ENCODE measurements at places on chromosomes 6 and 20. TPM values are rescaled to one million over a fixed set of nuclear protein-coding genes. Genes with fewer than 3 reads are reported as not detected.

Gene ARFGEF3
- total RNA-seq: 8.8 TPM

Gene ANGPT4
- not detected for total RNA-seq

Gene AHCY
- total RNA-seq: 267 TPM

Gene PI16
- 0.07 TPM for total RNA-seq

Gene CST5
- total RNA-seq: not detected

Gene THBD
- total RNA-seq: 3.1 TPM

DNA sequence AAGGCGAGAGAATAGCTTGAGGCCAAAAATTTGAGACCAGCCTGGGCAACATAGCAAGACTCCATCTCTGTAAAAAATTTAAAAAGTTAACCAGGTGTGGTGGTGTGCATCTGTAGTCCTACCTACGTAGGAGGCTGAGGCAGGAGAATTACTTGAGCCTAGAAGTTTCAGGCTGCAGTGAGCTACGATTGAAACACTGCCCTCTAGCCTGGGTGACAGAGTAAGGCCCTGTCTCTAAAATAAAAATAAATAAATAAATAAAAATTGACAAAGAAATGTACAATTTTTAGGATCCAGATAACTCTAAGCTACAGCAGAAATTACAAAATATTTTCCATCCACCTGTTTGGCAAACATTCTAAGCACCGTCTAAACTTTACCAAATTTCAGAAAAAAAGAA lies 941.0 kb upstream of the ADGRB3 start:
- no peaks in the 10 kb centered on the region for H3K36me3 ChIP-seq
- peak; percentile 19 for DNase-seq
- H3K27ac ChIP-seq: no peak overlapping the region
- H3K4me1 ChIP-seq: no peaks in the 10 kb centered on the region
- H3K4me3 ChIP-seq: no peak overlapping the region

- no peaks in the 10 kb centered on the region for H3K36me3 ChIP-seq
- no peaks in the 10 kb centered on the region for H3K27me3 ChIP-seq
- DNase-seq: no peak
- H3K27ac ChIP-seq: no peak overlapping the region
- H3K4me1 ChIP-seq: no peaks in the 10 kb centered on the region
- H3K4me3 ChIP-seq: no peak overlapping the region
These were observed 335.6 kb downstream of the PRL start for GRCh38 chr6:21961226-21961625.

DNA sequence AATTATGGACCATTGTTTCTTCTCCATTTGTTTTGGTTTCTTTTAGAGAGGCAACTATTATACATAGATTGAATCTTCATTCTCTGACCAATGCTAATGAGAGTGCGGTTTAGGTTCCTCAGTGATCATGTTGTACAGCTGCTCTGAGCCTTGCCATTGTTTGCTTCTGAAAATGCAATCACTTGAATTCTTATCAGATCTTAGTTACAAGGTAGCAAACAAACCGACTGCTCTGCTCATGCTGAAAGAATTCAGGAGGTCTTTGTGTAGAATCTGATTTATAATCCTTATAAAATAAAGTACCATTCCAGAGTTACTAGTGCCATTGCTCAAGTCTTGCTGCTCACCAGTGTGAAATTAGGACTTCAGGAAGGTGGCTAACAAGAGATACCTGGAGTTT lies 569.1 kb upstream of the ID4 start:
- H3K27ac ChIP-seq: peak overlapping the region; percentile 32
- H3K4me1 ChIP-seq: peaks cover 24% of the 10 kb centered on the region
- peak; percentile 86 for DNase-seq
- no peaks in the 10 kb centered on the region for H3K27me3 ChIP-seq
- H3K4me3 ChIP-seq: no peak overlapping the region

GRCh38 chr20:31967830-31968249 lies at the start of gene XKR7:
Gene XKR7, plus strand, starts transcription at chr20:31968151. Its CDS starts 25 bp downstream, at chr20:31968176.
- no peak within 1 kb of the TSS for H3K4me3 ChIP-seq
- no peak for DNase-seq
- H3K27me3 ChIP-seq: peaks cover 79% of the 10 kb centered on the region
- no peaks in the 10 kb centered on the region for H3K36me3 ChIP-seq
- H3K27ac ChIP-seq: no peak within 1 kb of the TSS

GRCh38 chr20:59966428-59966827 lies 8.2 kb downstream of the CDH26 start:
- H3K27ac ChIP-seq: no peak overlapping the region
- no peaks in the 10 kb centered on the region for H3K27me3 ChIP-seq
- DNase-seq: no peak

DNA sequence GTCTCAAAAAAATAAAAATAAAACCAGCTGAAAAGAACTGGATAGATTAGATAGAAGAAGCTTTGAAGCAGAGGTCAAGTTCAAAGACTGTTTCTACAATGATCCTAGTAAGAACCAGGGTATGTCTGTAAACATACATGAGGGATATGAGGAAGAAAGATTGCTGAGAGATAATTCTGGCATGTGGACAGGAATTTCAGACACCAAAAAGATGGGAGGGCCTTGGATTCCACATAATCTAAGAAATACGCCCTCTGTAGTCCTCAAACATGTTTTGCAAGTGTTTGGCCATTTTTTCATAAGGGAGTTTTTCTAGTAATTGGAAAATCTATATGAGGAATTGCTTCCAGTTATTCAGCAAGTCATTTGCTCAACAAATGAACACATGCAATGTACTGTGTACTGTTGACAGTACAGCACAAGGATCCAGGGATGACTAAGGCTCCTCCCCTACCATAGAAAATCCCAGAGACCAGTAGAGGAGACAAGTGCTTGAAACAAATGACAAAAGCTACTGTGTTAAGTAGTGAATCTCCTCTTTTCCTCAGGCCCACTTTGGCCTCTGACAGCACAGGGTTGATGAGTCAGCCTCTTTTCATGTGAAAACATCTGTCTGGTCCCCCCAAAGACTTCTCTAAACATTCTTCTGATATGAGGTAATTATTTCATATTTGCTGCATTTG lies 795.9 kb downstream of the MAFB start:
- H3K4me1 ChIP-seq: no peaks in the 10 kb centered on the region
- no peak overlapping the region for H3K4me3 ChIP-seq
- no peak overlapping the region for H3K27ac ChIP-seq

- DNase-seq: no peak
- H3K27ac ChIP-seq: no peak overlapping the region
- H3K4me3 ChIP-seq: no peak overlapping the region
- no peaks in the 10 kb centered on the region for H3K4me1 ChIP-seq
These were observed 6.3 kb downstream of the CCR6 start for GRCh38 chr6:167129159-167129558.

DNA sequence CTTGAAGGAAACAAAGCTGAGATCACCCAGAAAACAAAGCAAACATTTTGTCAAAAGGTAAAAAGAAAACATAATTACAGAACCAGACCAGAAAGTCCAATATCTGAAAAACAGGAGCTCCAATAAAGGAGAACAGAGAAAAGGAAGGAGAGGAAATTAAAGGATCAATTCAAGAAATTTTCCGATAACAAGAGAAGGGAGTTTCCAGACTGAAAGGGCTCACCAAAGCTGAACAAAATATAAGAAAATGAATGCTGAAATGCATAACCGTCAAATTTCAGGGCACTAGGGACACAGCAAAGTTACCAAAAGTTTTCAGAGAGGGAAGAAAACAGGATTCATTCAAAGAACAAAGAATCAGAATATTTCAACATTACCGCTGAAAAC lies 23.9 kb downstream of the ILRUN start:
- peaks cover 9% of the 10 kb centered on the region for H3K4me1 ChIP-seq
- no peaks in the 10 kb centered on the region for H3K36me3 ChIP-seq
- no peak overlapping the region for H3K4me3 ChIP-seq
- no peak for DNase-seq

GRCh38 chr6:71287926-71288227 lies 734 bp upstream of the OGFRL1 start:
- H3K4me1 ChIP-seq: peaks cover 9% of the 10 kb centered on the region
- DNase-seq: no peak
- H3K4me3 ChIP-seq: peak overlapping the region; percentile 76
- no peak overlapping the region for H3K27ac ChIP-seq
- no peaks in the 10 kb centered on the region for H3K27me3 ChIP-seq
- no peaks in the 10 kb centered on the region for H3K36me3 ChIP-seq

GRCh38 chr20:44157061-44157460 lies 29.9 kb downstream of the JPH2 start:
- no peak overlapping the region for H3K27ac ChIP-seq
- H3K27me3 ChIP-seq: no peaks in the 10 kb centered on the region
- peaks cover 4% of the 10 kb centered on the region for H3K36me3 ChIP-seq
- no peak overlapping the region for H3K4me3 ChIP-seq

GRCh38 chr6:50821441-50822077 lies 2.9 kb downstream of the TFAP2B start:
- H3K4me3 ChIP-seq: no peak overlapping the region
- no peak overlapping the region for H3K27ac ChIP-seq
- no peak for DNase-seq
- H3K4me1 ChIP-seq: peaks cover 19% of the 10 kb centered on the region
- no peaks in the 10 kb centered on the region for H3K36me3 ChIP-seq
- H3K27me3 ChIP-seq: peaks cover 48% of the 10 kb centered on the region

- H3K36me3 ChIP-seq: 0 out of 2 replicates have a peak, but pooled peaks cover 5% of the 10 kb centered on the region
- DNase-seq: peak; percentile 84
These were observed at the start of gene CST3 for GRCh38 chr20:23637282-23638221. Gene CST3, minus strand, starts transcription at chr20:23637955. Its CDS starts 93 bp downstream, at chr20:23637862.

- DNase-seq: peak; percentile 32
- no peaks in the 10 kb centered on the region for H3K27me3 ChIP-seq
- 0 out of 2 replicates have a peak, but pooled peaks cover 4% of the 10 kb centered on the region for H3K4me1 ChIP-seq
- no peak overlapping the region for H3K27ac ChIP-seq
- no peak overlapping the region for H3K4me3 ChIP-seq
- peaks cover 17% of the 10 kb centered on the region for H3K36me3 ChIP-seq
These were observed 31.5 kb downstream of the TRAF3IP2 start for GRCh38 chr6:111573892-111574797.

- H3K27ac ChIP-seq: no peak overlapping the region
- no peaks in the 10 kb centered on the region for H3K4me1 ChIP-seq
- no peak for DNase-seq
- no peaks in the 10 kb centered on the region for H3K36me3 ChIP-seq
- H3K27me3 ChIP-seq: no peaks in the 10 kb centered on the region
These were observed 2.7 kb downstream of the HLA-B start for GRCh38 chr6:31354158-31354863.

GRCh38 chr20:9344083-9344920 lies 170.1 kb upstream of the LAMP5 start:
- H3K36me3 ChIP-seq: no peaks in the 10 kb centered on the region
- H3K27me3 ChIP-seq: no peaks in the 10 kb centered on the region
- DNase-seq: peak; percentile 47
- H3K4me1 ChIP-seq: peaks cover 18% of the 10 kb centered on the region
- no peak overlapping the region for H3K27ac ChIP-seq
- no peak overlapping the region for H3K4me3 ChIP-seq

DNA sequence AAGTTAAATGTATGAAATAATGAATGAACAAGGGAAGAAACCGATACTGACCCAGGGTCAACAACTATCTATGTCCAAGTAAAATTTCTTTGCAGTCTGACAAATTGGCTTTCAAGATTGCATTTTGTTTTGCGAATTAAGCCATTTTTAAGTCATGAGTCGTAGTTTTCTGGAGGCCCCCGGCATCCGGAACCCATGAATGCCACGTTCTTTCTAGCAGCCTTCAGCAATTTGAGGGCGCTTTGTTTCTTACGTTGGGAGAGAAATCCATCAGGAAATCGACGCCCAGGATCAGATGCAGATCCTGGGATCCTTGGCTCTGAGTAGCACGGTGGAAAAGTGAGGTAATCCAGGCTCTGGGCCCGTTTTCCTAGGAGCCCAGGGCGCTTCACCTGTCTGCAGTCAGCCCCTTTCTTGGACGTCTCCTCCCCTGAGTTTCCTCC lies 309 bp upstream of the ABRACL start:
- DNase-seq: no peak
- peaks cover 9% of the 10 kb centered on the region for H3K4me1 ChIP-seq
- peak overlapping the region; percentile 91 for H3K4me3 ChIP-seq
- no peaks in the 10 kb centered on the region for H3K36me3 ChIP-seq
- H3K27ac ChIP-seq: no peak overlapping the region
- no peaks in the 10 kb centered on the region for H3K27me3 ChIP-seq

DNA sequence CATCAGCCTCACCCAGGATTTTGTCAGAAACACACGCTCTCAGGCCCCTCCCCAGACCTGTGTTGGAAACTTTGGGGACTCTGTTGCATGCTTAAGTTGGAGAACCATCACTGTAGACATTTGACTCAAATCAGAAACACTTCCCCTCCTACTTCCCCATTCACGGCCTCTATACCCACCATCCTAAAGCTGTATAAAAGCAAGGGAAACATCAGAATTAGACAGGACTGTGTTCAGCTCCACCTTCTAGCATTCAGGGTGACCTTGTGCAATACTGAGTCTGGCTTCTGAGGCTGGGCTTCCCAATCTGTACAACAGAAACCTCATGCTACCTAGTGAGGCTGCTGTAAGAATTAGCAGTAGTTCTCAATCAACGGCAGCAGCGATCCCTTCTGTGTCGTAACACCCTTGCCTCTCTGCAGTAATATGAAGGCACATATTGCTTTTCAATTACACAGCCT lies 252.3 kb downstream of the LY86 start:
- H3K4me1 ChIP-seq: peaks cover 29% of the 10 kb centered on the region
- H3K27ac ChIP-seq: no peak overlapping the region
- H3K36me3 ChIP-seq: no peaks in the 10 kb centered on the region
- DNase-seq: no peak
- no peak overlapping the region for H3K4me3 ChIP-seq
- no peaks in the 10 kb centered on the region for H3K27me3 ChIP-seq

- H3K4me3 ChIP-seq: no peak overlapping the region
- H3K27ac ChIP-seq: no peak overlapping the region
- DNase-seq: no peak
These were observed 24.6 kb downstream of the FOXO3 start for GRCh38 chr6:108585359-108585758.

DNA sequence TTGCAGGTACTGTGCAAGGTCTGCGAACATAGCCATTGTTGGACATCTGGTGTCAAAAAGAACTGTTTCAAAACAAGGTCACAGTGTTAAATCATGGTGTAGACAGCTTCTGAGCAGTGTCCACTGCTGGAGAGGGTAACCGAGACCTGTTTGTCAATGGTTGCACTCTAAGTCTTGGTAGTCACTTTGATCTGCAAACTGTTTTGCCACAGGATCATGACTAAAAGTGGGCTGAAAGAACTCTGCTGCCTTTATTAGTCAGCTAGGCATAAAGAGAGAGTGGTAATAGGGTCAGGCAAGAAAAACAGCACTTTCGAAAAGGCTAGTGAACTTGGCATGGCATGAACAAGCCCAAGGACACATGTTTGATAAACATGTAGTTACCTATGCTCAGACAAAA lies 552.3 kb upstream of the CITED2 start:
- DNase-seq: no peak
- H3K4me3 ChIP-seq: no peak overlapping the region
- no peaks in the 10 kb centered on the region for H3K36me3 ChIP-seq
- no peaks in the 10 kb centered on the region for H3K4me1 ChIP-seq
- H3K27ac ChIP-seq: no peak overlapping the region

Measured in PC-3 (cell line).